ENCODE measurements at places on chromosomes 16 and 17. TPM values are rescaled to one million over a fixed set of nuclear protein-coding genes. Genes with fewer than 3 reads are reported as not detected.

Gene BCKDK
- 68.8 TPM for total RNA-seq

GRCh38 chr16:30065943-30066760, 592 bp downstream of the ALDOA start:
- peak overlapping the region; percentile 89 for H3K4me3 ChIP-seq
- H3K27me3 ChIP-seq = no peaks in the 10 kb centered on the region
- DNase-seq = peak; percentile 33
- peaks cover 45% of the 10 kb centered on the region for H3K4me1 ChIP-seq
- H3K36me3 ChIP-seq = no peaks in the 10 kb centered on the region
- H3K27ac ChIP-seq = peak overlapping the region; percentile 96

GRCh38 chr16:80433623-80434022, 107.2 kb upstream of the DYNLRB2 start:
- no peaks in the 10 kb centered on the region for H3K4me1 ChIP-seq
- no peak overlapping the region for H3K27ac ChIP-seq
- DNase-seq = no peak
- H3K4me3 ChIP-seq = no peak overlapping the region

GRCh38 chr17:10155371-10156076, 42.9 kb downstream of the GAS7 start:
- H3K27ac ChIP-seq = no peak overlapping the region
- no peaks in the 10 kb centered on the region for H3K27me3 ChIP-seq
- no peaks in the 10 kb centered on the region for H3K36me3 ChIP-seq
- no peak overlapping the region for H3K4me3 ChIP-seq
- DNase-seq = no peak

Data from testis (tissue), 5 donors.